ENCODE measurements at places on chromosomes 6 and 20.

DNA sequence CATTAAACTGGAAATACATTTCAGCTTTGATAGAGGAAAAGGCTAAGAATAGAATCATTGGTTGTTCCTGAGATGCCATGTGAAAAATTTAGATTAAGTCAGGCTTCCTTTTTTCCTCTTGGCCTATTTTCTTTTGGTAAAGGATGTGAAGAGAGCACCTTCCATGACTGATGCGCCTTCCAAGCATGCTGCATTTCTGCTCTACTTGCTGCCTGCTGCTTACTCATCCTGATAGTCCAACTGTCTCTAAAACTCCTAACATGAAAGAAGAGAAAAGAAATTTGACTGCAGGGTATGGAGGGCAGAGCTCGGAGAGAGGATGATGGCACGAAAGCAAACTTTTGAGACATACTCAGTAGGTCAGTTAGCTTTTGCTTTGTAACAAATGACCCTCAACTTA, 28.8 kb downstream of the SNAP25 start:
- DNase-seq, result no peak

- peak; percentile 47 for DNase-seq
Measured at GRCh38 chr6:26044140-26045064, 42.8 kb upstream of the HFE start.

GRCh38 chr6:85641522-85641896, 1.2 kb downstream of the SYNCRIP start:
- DNase-seq, result no peak

GRCh38 chr20:59948828-59949720, 8.9 kb downstream of the FAM217B start:
- no peak for DNase-seq

GRCh38 chr20:34530342-34530741, 14.1 kb downstream of the DYNLRB1 start:
- DNase-seq, result no peak

GRCh38 chr6:163432300-163432699, 17.8 kb downstream of the QKI start:
- DNase-seq, result no peak

DNA sequence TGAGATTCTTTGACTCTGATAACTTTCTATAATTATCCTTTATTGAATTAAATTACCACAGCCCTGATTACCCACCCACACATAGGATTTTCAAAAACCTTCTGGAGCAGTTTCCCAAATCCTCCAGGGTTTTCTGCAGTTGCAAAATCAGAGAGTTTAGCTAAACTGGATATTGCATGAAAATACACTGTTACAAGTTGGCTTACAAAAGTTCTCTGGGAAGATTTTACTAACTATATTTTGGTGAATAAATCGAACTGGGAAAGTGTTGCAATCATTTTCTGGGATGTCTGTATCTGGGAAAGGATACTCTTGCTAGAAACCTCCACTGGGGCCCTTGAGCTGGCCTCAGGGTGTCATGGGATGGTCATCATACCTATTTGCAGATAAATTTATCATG, 97.6 kb upstream of the STMND1 start:
- DNase-seq, result no peak

DNA sequence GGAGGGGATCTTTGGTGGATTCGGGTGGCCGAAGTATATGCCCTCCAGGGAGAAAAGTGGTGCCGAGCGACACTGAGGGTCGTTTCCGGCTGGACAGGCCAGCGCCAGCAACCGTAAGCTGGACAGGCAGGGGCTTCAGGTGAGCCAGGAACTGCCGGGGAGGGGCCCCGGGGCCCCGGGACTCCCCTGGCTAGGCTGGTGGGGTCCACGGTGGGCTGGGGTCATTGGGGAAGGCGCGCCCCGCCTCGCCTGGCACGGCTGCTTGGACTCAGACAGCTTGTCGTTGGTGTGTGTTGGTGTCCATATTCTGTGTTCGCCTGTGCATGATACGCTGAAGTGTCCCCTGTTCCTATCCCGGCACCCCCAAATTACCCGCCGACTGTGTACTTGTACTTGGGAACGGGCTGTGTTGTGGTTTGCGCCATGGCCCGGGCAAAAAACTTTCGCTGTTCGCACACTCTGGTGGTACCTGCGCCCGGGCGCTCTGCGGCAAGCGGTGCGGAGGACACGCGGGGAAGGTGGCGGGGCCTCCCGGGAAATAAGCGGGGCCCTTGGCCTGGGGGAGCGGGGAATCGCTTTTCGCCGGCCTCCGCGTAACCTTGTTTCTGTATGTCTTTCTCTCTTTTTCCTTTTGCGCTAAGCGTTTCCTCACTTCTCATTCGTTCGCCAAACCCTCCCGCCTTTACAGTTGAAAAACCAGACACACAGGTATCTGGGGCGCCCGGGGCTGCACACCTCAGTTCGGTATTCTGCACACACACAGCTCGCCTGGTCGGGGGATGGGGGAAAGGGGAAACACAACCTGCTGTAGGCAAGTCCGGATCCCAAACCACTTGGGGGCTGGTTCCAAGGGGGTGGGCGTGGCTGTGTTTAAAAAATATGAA, 3.2 kb downstream of the GNAS start:
- DNase-seq, result no peak

- DNase-seq, result no peak
Measured at GRCh38 chr6:7151381-7151780, 43.6 kb downstream of the RREB1 start.

DNA sequence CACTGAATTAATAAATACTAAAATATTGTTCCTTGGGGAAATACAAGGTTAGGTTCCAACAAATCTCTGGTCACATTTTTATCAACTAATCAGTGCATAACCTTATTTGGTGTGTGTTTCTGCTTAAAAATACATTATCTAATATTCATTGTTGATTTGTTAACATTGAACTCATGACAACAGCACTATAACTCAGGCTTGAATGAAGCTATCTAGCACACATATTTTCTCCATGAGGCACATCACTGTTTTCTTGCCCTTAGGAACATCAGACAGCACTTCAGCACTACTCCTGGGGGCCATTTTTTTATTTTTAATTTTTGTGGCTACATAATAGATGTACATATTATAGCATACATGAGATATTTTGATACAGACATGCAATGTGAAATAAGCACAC, 277.2 kb upstream of the NT5E start:
- no peak for DNase-seq

DNA sequence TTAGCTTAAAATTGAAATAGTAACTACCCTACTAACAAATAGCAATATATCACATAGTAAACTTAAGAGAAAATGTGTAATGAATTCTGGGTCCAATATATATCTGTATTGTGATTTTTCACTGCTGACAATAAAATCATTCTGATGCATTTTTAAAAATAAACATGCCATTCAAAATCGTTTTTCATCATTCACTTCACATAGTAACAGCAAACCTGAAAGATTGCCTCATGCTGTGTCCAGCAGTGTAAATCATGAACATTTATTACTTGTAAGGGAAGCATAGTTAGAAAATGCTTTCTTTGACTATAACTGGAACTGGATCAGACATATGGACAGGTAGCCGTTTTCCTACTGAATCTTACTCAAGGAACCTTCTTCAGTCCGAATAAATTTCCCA, 446.1 kb downstream of the UTRN start:
- no peak for DNase-seq

DNA sequence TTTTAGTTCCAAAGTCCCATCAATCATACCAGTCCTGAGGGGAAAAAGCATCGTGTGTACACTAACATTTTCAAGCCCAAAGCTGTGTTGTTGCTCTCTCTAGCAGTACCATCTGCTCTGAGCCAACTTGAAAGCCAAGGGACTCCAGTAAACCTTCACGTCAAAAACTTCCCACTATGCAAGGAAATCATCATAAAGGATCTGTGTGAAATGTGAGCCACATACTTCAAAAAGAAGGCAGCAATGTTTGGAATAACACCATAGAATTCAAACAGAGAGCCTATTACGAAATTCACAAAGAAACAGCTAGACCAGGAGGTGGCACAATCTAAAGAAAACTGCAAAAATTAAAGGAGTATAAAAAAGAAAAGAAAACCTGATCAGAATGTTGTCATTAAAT, 399.8 kb upstream of the EPHA7 start:
- DNase-seq, result no peak

DNA sequence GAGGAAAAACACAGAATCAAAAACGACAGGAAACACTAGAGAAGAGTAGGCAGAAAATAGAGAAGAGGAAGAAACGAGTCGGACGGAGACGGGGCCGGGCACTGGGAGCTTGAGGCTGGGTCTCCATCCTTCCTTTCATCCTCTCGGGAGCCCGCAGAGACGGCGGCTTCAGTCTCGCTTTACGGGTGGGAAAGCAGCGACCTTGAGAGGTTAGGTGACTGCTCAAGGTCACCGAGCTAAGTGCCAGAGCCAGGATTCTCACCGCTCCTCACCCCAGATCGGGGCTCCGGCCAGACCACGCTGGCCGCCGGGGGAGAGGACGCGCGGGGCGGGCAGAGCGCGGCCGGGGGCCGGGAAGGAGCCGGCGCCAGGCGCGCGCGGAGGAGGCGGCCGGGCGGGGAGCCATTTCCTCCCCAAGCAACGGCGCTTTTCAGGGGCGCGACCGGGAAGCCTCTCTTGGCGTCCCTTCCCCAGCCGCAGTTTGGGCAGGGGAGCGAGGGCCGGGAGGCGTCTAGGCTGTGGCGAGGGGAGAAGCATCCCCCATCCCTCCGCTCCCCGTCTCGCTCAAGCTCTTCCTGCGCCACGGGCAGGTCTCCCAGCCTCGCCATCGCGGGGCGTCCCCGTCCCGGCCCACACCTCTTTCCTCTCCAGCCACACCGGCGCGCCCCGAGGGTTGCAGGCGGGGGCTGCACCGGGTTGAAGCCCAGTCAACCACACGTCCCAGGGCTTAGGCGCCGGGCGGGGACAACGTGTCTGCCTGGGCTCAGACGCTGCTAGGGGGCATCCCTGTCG, 24.1 kb upstream of the MAP3K7 start:
- DNase-seq, result no peak

- no peak for DNase-seq
Measured at GRCh38 chr6:12869816-12870432, 153.4 kb downstream of the PHACTR1 start.

GRCh38 chr20:9985281-9985680, 49.5 kb upstream of the ANKEF1 start:
- no peak for DNase-seq

GRCh38 chr20:6101346-6101745, 21.5 kb downstream of the FERMT1 start:
- no peak for DNase-seq

DNA sequence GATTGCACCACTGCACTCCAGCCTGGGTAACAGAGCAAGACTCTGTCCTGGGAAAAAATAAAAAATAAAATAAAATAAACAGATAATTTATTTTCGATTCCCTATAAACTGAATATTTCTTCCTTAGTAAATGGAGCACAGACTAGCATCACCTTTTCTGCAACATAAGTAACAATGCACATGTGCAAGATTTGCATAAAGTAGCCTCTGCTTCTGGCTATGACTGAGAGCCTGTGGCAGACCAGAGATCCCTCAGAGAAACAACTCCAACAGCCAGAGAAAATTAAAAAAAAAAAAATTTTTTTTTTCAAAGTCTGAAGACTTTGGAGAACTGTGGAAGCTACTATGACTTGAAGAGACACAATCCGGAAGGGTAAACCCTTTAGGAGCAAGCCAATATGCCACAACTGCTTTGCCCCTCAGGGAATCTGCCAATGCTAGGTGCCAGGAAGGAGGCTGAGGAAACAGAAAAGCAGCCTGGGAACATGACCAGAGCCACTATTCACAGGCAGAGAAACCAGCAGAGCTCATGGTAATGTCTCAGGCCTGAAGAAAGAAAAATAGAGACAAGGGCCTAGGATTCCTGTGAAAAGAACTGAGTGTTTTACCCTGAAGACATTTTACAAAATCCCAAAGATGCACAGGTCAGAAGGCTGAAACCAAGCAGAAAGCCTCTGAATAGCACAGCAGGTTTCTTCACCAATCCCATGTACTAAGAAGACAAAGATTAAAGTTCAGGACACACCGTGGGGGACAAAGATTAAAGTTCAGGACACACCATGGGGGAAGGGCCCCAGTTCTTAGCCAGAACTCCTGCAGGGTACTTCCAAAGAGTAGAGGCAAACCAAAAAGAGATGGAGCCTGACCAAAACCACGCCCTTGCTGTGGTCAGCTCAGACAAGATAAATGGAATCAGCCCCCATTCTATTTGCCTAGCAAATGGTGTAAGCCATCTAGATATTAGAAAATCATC, 25.8 kb downstream of the B4GALT5 start:
- no peak for DNase-seq

DNA sequence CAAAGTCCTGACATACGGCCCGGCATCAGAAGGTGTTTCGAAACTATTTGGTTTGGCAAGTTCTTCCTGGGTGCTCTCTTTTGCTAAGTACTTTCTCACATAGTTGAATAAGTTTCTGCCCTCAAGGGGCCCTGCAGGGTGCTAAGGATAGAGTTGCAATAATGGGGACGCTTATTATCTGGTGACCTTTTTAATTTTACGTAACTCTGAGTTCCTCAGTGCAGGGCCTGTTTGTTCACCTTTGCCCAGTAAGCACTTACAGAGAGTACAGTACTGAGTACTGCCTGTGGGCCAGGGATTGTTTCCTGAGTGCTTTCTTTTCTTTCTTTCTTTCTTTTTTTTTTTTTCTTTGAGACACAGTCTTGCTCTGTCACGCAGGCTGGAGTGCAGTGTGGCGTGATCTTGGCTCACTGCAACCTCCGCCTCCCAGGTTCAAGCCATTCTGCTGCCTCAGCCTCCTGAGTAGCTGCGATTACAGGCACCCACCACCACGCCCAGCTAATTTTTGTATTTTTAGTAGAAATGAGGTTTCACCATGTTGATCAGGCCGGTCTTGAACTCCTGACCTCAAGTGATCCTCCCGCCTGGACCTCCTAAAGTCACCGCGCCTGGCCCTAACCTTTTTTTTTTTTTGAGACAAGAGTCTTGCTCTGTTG, 4.5 kb upstream of the PXMP4 start:
- DNase-seq, result peak; percentile 31

- no peak for DNase-seq
Measured at GRCh38 chr6:167826896-167827582, at the start of gene AFDN. TSS of gene AFDN (plus strand) at chr6:167826911. CDS start at chr6:167827133, 222 bp downstream.

DNA sequence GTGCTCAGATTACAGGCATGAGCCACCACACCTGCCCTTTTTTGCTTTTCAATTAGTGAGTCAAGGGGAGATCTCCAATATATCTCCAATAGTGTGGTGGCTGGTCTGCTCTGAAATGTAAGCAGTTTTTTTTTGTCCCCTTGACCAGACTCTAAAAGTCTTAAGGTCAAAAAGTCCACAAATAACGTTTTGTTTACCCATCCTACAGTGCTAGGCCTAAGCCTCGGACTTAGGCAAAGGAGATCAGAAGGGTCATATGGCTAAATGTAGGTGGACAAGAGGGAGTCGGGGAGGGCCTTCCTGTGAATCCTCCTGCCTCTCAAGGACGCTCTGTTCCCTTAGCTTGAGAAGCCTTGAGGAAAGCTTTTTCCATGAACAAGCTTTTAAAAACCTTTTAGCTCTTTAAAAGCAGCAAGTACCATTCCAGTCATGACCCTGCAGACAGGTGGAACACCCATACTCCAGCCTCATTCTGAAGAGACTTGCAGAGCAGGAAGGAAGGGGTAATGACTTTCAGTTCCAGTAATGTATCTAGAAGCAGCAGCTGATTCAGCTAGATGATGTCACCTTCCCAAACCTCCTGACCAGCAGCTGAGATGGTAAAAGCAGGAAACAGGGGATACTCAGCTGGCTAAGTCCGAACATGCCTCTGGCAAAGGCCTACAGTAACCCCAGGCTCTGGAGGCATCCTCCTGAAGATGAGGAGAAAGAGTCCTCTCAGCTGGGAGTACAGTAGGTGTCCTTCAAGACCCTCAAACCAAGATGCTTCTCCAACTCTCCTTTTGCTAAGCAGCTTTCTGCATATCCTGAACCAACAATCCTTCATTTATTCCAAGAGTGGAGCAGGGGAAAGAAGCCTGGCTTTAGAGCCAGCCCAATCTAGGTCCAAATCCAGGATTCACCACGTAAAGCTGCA, 23.6 kb downstream of the BCL2L1 start:
- peak; percentile 35 for DNase-seq
